Hippocampal formation (tissue), 2 donors: ENCODE measurements at places on chromosomes 16 and 17.

DNA sequence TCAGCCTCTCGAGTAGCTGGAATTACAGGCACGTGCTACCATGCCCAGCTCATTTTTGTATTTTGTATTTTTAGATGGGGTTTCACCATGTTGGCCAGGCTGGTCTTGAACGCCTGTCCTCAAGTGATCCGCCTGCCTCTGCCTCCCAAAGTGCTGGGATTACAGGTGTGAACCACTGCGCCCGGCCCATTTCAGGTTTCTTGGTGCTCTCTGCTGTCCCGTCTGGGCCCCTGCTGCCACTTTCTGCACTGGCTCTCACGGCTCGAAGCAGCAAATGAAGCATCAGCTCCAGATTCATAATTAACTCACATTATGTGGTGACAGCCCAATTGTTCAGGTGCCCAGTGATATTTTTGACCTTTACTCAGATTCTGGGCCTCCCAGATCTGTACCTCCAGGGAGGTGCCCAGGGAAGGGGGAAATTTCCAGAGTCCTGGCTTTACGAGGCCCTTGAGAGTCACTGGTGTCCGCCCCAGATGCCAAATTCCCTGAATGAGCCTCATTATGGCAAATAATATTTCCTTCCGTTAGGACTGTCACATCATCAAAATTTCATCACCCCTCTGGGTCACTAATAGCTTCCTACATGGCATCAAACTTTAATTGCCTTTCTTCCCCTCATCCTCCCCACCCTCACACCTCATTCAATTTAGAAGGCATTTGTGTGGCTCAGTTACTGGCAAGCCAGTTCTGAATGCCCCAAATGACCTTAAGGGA, 9.0 kb downstream of the SDK2 start:
- no peak for DNase-seq

DNA sequence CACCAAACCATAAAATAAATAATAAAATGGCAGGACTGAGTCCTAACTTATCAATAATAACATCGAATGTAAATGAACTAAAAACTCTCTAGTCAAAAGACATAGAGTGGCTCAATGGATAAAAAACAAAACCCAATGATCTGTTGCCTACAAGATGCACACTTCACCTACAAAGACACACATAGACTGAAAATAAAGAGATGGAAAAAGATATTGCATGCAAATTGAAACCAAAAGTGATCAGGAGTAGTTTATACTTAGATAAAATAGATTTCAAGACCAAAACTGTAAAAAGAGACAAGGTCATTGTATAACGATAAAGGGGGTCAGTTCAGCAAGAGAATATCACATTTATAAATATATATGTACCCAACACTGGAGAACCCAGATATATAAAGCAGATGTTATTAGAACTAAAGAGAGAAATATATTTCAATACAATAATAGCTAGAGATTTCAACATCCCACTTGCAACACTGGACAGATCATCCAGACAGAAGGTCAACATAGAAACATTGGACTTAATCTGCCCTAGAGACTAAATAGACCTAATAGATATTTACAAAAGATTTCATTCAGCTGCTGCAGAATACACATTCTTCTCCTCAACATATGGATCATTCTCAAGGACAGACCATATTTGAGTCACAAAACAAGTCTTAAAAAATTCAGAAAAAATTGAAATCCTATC, 29.8 kb downstream of the SLC47A2 start:
- no peak for DNase-seq

GRCh38 chr16:84532291-84532724, 27.8 kb upstream of the MEAK7 start:
- DNase-seq, result no peak

DNA sequence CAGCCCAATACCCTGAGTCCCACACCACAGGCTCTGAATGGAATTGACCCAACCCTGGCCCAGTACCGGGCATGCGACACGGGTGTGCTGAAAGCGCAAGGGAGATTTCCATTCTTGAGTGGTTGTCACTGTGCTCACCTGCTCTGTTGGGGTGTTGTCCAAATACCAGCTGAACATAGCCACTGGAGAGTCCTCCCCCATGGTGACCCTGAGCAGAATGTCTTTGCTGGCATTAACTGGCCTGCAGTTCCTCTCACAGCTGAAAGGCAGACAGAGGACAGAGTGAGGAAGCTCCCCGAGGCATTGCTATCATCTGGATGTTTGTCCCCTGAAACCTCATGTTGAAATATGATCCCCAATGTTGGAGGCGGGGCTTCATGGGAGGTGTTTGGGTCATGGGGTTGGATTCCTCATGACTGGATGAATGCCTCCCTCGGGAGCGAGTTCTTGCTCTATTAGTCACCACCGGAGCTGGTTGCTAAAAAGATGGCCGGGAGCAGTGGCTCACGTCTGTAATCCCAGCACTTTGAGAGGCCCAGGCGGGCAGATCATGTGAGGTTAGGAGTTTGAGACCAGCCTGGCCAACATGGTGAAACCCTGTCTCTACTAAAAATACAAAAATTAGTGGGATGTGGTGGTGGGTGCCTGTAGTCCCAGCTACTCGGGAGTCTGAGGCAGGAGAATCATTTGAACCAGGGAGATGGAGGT, 57.3 kb upstream of the BCO1 start:
- DNase-seq, result no peak

DNA sequence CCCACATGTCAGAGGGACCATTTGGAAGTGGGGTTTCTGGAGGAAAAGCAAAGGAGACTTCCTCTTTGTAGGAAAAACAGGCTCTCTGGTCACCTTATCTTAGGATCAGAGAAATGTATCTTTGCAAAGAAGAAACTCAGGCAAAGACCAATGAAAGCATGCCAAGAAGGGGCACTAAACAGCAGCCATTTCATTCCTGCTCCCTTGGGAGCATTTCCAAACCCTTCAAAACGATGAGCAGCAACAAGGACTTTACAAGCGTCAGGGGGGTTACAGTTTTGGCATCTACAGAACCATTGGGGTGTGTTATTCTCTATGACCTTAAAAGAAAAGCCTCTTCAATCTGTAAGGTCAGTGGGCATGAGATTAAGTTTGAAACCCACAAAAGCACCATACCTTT, 122.8 kb downstream of the SMG6 start:
- no peak for DNase-seq

DNA sequence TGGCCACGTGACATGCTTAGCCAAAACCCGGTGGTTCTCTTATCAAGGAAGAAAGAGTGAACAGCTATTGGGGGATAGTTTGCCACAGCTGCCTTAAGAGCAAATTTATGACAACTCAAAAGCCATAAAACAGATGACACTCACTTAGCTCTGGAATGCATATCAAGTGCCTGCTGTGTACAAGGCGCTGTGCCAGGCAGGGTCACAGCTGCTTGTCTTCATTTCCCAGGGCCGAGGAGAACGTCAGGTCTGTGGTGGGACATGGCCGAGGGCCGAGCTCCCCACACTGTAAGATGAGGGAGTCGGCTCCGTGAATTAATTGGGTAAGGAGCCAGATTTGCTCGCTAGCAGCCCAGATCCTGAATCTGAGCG, 14.0 kb downstream of the EEF2K start:
- DNase-seq, result no peak

DNA sequence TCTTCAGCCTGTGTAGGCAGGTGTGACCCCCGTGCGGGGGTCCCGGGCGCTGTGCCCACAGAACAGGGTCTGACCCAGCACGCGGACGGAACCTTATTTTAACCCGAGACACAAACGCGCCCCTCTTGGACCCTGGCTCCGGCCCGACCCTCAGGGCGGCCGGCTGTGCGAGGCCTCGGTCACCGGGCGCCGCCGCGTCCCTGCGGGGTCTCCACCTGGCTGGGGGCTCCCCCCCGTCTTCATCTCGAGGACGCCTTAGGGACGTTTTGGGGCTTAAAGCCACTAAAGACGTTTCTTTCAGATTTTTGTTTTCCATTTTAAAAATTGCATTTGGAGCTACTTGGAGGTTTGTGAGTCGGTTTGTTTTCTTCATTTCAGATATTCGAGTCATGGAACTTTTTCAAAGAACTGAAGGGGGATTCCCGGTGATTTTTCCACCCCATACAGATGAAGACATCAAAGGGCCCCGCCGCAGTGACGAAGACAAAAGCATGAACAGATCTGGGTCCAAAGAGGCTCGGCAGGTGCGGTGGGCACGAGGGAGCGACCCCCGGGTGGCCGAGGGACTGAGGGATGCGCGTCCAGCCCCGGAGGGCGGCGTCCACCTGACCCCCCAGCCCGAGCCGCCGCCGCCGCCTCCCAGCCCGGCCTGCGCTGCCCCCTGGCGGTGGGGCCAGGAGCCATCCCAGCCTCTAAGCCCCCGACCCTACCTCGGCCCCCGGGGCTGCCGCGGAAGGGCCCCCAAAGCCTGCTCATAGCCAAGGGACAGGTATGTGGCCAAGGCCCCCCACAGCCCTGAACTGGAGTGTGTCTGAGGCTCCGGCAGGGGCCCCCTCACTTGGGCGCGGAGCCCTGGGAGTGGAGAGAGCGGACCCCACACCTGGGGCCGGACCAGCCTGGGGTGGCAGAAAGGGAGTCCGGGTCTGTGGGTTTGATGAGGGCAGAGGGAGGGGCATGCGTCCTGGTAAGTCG, 3.8 kb upstream of the CD7 start:
- DNase-seq, result no peak

GRCh38 chr17:1137465-1137894, 42.3 kb downstream of the ABR start:
- DNase-seq, result no peak

GRCh38 chr17:58632324-58633314, 59.2 kb downstream of the TEX14 start:
- DNase-seq, result no peak

DNA sequence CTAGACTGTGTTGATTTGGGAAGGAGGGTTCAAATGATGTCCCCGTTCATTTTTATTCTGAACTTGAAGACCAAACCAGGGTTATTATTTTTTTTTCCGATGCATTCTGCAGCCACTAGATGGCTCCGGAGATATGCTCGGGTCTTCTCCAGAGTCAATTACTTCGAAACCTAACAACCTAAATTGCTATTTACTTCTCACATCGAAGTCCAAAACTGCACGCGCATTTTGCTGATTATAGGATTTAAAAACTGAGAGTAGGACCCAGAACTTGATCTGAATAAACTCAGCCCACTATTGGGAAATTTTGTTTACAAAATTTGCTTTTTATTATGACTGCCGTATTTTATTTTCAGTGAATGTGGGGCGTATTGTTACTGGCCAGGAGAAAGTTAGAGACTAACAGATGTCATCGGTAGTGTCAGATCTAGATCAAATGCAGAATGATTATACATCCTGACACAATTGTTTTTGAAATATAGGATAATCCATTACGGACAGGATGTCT, 263.8 kb downstream of the HS3ST3A1 start:
- peak; percentile 28 for DNase-seq

DNA sequence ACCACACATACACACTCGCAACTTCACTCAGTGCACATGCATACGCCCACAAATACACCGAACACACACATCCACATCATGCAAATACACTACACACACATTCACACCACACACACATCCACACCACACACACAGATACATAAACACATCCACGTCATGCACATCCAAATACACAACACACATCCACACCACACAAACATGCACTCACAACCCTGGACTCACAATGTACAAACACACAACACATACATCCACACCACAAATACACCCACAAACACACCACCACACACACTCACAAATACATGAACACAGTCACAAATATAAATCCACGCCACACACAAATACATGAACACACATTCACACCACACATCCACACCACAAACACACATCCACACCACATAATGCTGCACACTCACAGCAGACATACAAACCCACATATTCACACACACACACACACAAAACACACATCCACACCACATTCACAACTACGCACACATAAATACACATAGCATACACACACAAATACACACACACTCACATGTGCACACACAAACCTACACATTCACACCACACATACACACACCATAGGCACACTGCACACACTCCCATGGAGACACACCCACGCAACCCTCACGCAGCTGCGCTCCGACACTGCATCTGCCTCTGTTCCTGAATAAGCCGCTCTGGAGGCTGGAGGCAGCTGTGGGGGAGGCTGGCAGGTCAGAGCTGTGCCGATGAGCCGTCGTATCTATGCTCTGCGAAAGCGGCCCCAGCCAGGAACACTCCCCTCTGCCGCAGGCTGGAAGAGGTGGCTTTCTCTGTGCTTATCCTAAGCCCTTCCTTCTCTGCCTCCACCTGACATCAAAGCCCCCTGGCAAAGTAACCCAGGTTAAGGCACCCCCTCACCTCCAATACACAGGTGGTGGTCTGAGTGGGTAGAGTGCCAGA, 141.8 kb downstream of the GRIN2A start:
- DNase-seq, result no peak

DNA sequence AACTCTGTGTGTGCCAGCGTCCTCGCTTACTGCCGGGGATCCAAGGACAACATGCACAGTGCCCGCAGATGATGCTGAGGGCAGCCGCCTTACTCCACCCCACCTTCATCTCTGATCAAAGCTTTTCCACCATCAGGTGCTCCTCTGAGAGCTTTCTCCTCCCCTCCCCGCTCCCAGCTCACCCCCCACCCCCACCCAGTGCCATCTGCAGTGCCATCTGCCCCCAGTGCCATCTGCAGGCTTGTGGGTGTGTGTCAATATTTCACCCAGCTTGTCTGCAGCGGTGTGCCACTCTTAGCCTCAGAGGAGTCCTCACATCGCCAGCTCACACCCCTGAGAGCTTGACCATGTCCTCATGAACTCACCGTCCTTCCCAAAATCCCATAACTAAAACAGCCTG, 98.2 kb upstream of the NOL11 start:
- no peak for DNase-seq

- no peak for DNase-seq
Measured at GRCh38 chr16:64679976-64680690, 441.7 kb downstream of the CDH11 start.

GRCh38 chr17:7716901-7717755, at the start of gene DNAH2:
Gene DNAH2 (plus strand): TSS chr17:7717744. CDS start chr17:7719735, 1,991 bp downstream.
- peak; percentile 62 for DNase-seq

GRCh38 chr16:14202095-14202494, 131.0 kb downstream of the MRTFB start:
- no peak for DNase-seq

DNA sequence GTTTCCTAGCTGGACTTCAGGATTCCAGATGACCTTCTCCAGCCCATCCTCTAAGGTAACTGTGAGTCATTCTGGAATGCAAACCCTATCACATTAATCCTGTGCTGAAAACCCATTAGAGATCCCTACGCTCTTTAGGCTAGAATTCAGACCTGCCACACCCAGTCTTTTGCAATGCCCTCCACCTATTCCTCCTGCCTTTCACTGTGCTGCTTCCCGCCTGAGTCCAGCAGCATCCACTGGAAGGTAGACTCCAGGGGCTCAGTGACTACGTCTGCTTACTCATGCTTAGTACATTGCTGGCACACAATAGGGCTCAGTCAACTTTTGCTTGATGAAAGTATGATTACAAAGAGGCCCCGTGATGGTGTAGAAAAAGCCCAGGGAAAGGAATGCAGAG, 121.1 kb downstream of the SPACA3 start:
- DNase-seq, result no peak

GRCh38 chr16:81601008-81601428, 156.4 kb downstream of the CMIP start:
- DNase-seq, result peak; percentile 20
